ENCODE measurements at places on chromosomes 7 and 10.

DNA sequence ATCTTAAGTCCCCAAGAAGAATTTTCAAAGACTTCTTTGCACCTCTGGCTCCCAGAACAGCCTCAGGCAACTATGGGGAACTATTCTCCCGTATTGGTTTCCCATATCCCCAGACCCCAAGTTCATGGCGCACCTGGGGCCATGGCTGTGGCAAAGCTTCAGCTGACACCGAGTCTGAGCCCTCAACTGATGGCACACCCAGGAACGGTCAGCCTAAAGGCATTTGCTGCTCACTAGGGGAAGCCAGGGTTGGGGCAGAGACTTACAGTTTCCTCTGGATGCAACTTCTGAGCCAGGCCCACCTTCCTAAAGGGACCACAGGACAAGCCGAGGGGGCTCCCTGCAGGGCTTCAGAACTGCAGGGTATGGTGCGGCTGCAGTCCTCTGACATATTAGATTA is 13.7 kb upstream of the CPA1 start:
- no peak overlapping the region for H3K4me3 ChIP-seq
- H3K27me3 ChIP-seq: no peaks in the 10 kb centered on the region
- H3K27ac ChIP-seq: no peak overlapping the region
- peaks cover 3% of the 10 kb centered on the region for H3K36me3 ChIP-seq
- peaks cover 27% of the 10 kb centered on the region for H3K4me1 ChIP-seq

GRCh38 chr10:113305871-113306270 is 247.0 kb upstream of the HABP2 start:
- no peak overlapping the region for H3K4me3 ChIP-seq
- no peak overlapping the region for H3K27ac ChIP-seq
- DNase-seq: no peak
- H3K4me1 ChIP-seq: no peaks in the 10 kb centered on the region
- peaks cover 2% of the 10 kb centered on the region for H3K27me3 ChIP-seq

DNA sequence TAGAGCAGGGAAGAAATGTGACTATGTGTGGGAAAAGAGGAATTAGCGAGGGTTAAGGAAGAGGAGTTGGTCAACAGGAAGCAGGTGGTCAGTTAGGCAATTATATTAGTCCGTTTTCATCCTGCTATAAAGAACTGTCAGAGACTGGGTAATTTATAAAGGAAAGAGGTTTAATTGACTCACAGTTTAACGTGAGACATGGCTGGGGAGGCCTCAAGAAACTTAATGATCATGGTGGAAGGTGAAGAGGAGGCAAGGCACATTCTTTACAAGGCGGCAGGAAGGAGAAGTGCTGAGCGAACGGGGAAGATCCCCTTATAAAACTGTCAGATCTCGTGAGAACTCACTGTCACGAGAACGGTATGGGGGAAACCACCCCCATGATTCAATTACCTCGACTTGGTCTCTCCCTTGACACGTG is 35.0 kb downstream of the RAMP3 start:
- no peak overlapping the region for H3K4me3 ChIP-seq
- no peak overlapping the region for H3K27ac ChIP-seq
- no peaks in the 10 kb centered on the region for H3K36me3 ChIP-seq
- H3K27me3 ChIP-seq: peaks cover 23% of the 10 kb centered on the region

DNA sequence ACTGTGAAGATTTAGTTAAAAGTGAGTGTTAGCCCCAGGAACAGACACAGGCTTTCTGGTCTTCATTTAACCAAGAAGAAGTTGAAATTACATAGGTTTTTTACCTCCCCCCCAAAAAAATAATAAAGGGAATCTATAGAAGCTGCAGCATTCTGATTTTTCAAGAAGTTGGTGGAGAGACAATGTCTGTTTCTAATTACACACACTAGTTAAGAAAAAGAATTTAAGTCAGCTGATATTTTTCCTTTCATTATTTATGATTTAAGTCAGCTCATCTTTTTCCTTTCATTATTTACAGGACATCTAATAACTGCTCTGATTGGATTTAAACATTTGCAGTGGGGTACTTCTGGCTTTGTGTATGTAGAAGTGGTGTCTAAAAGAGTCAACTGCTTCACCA is 201.4 kb upstream of the NRP1 start:
- DNase-seq: no peak
- peaks cover 7% of the 10 kb centered on the region for H3K27me3 ChIP-seq
- no peaks in the 10 kb centered on the region for H3K4me1 ChIP-seq
- no peak overlapping the region for H3K27ac ChIP-seq
